Stimulated activated CD4-positive, alpha-beta T cell treated with anti-CD3 and anti-CD28 coated beads, Interleukin-15, amount 100 ng/mL, for 1 hour (primary cell): ENCODE measurements at places on chromosomes 2 and 18.

DNA sequence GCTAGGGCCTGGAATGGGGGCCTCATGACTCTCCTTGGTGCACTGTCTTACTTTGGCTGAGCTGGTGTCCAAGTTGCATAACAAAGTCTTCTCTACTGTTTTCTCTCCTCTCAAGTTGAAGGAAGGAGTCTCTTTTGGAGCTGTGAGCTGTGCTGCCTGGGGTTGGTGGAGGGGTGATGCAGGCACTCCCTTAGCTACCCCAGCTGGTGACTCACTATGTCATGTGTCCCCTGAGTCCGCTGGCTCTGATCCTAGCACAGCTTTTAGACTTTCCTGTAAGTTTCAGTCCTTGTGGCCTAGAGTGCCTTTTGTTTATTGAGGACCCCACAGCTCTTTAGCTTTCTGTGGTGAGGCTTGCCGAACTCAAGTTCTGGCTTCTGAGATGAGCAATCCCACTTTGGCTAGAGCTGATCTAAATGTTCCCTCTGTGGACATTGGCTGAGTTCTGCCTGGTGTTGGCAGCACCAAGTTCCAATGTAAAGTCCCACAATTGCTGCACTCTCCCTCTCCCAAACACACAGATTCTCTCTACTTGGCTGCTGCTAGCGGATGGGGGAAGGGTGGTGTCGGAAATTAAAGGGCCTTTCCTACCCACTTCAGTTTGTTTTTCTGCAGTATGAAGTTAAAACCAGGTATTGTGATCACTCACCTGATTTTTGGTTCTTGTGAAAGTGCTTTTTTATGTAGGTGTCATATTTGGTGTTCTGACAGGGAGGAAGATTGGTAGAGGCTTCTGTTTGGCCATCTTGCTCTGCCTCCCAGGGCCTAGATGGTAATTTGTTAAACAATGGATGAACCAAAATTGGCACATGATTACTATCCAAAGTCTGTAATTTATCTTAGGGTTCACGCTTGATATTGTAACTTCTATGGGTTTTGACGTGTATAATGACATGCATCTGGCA is 83.2 kb downstream of the COMMD1 start:
- DNase-seq = no peak

GRCh38 chr2:216519154-216519762 is 20.6 kb downstream of the RPL37A start:
- DNase-seq = no peak

- no peak for DNase-seq
Observed at GRCh38 chr2:133888621-133889219, 320.5 kb upstream of the NCKAP5 start.

- DNase-seq = no peak
Observed at GRCh38 chr2:111662771-111663470, 221.1 kb downstream of the ANAPC1 start.

- DNase-seq = no peak
Observed at GRCh38 chr2:66437691-66438497, 3.0 kb downstream of the MEIS1 start.

GRCh38 chr2:62787386-62787785 is 81.9 kb downstream of the EHBP1 start:
- DNase-seq = no peak

DNA sequence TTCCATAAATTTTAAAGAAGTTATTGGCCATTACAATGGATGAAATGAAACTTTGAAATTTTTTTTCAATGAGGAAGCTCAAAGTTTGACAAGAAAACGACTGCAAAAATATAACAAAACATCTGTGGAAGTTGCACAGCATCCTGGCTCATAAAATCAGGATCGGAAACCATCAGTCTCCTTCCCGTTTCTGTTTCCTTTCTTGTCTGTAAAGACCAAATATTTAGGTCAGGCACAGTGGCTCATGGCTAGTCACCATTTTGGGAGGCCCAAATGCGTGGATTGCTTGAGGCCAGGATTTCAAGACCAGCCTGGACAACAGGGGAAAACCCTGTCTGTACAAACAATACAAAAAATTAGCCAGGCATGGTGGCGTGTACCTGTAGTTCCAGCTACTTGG is 27.6 kb upstream of the SSB start:
- no peak for DNase-seq

GRCh38 chr18:25147877-25148488 is 204.0 kb downstream of the ZNF521 start:
- DNase-seq = no peak
